ENCODE measurements at places on chromosomes 6 and 20. TPM values are rescaled to one million over a fixed set of nuclear protein-coding genes. Genes with fewer than 3 reads are reported as not detected.

The EYA4 gene
- 35.7 TPM for total RNA-seq

GRCh38 chr6:163809364-163809763, 394.8 kb downstream of the QKI start:
- DNase-seq: no peak
- peaks cover 22% of the 10 kb centered on the region for H3K4me1 ChIP-seq
- no peak overlapping the region for H3K4me3 ChIP-seq
- no peak overlapping the region for H3K27ac ChIP-seq

GRCh38 chr6:85798931-85799652, 156.4 kb upstream of the SYNCRIP start:
- H3K36me3 ChIP-seq: no peaks in the 10 kb centered on the region
- no peak for DNase-seq
- no peak overlapping the region for H3K27ac ChIP-seq
- no peaks in the 10 kb centered on the region for H3K27me3 ChIP-seq
- no peaks in the 10 kb centered on the region for H3K4me1 ChIP-seq

The FRK gene
- 1.4 TPM for total RNA-seq

DNA sequence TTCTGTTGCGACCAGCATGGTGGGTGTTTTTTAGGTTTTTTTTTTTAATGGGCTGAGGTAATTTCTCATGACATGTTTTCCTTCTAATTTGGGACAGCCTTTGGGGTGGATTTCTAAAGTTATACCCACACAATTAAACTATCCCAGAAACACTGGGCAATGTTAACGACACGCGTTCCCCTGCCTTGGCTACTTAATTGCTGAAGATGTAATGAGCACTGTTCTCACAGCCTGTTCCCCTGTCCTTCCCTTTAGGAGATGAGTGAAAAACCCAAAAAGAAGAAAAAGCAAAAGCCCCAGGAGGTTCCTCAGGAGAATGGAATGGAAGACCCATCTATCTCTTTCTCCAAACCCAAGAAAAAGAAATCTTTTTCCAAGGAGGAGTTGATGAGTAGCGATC, 5.2 kb downstream of the NOP56 start:
- H3K4me1 ChIP-seq: peaks cover 12% of the 10 kb centered on the region
- no peak for DNase-seq
- no peak overlapping the region for H3K27ac ChIP-seq
- no peaks in the 10 kb centered on the region for H3K27me3 ChIP-seq
- H3K36me3 ChIP-seq: peaks cover 94% of the 10 kb centered on the region
- no peak overlapping the region for H3K4me3 ChIP-seq

The PSORS1C1 gene
- 0.07 TPM for total RNA-seq

GRCh38 chr6:156125844-156126243, 651.3 kb upstream of the ARID1B start:
- H3K4me1 ChIP-seq: no peaks in the 10 kb centered on the region
- no peaks in the 10 kb centered on the region for H3K36me3 ChIP-seq
- H3K27ac ChIP-seq: no peak overlapping the region
- no peak overlapping the region for H3K4me3 ChIP-seq

The ADTRP gene
- not detected for total RNA-seq

DNA sequence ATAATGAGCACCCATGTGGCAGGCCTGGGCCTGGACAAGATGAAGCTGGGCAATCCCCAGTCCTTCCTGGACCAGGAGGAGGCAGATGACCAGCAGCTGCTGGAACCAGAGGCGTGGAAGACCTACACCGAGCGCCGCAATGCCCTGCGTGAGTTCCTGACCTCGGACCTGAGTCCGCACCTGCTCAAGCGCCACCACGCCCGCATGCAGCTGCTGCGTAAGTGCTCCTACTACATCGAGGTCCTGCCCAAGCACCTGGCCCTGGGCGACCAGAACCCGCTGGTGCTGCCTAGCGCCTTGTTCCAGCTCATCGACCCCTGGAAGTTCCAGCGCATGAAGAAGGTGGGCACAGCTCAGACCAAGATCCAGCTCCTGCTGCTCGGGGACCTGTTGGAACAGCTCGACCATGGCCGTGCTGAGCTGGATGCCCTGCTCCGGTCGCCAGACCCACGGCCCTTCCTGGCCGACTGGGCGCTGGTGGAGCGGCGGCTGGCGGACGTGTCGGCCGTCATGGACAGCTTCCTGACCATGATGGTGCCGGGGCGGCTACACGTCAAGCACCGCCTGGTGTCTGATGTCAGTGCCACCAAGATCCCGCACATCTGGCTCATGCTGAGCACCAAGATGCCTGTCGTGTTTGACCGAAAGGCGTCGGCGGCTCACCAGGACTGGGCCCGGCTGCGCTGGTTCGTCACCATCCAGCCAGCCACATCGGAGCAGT, 1.9 kb downstream of the FNDC11 start:
- no peaks in the 10 kb centered on the region for H3K36me3 ChIP-seq
- no peak for DNase-seq
- peaks cover 13% of the 10 kb centered on the region for H3K27me3 ChIP-seq

DNA sequence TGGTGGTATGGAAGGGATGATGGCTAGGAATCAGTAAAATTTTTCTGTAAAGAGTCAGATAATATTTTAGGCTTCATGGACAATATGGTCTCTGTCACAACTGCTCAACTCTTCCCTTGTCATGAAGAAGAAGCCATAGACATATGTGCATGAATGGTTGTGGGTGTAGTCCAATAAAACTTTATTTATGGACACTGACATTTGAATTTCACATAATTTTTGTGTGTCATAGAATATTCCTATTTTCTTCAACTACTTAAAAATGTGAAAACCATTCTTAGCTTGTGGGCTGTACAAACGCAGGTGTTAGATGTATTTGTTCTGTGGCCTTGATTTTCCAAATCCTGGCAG, 59.9 kb downstream of the SYNDIG1 start:
- H3K4me3 ChIP-seq: no peak overlapping the region
- H3K4me1 ChIP-seq: no peaks in the 10 kb centered on the region
- H3K27me3 ChIP-seq: no peaks in the 10 kb centered on the region
- no peak overlapping the region for H3K27ac ChIP-seq
- H3K36me3 ChIP-seq: no peaks in the 10 kb centered on the region

- DNase-seq: no peak
- H3K4me3 ChIP-seq: no peak overlapping the region
- H3K27ac ChIP-seq: no peak overlapping the region
- H3K36me3 ChIP-seq: no peaks in the 10 kb centered on the region
Measured at GRCh38 chr20:19723051-19723450, 35.0 kb upstream of the RIN2 start.

DNA sequence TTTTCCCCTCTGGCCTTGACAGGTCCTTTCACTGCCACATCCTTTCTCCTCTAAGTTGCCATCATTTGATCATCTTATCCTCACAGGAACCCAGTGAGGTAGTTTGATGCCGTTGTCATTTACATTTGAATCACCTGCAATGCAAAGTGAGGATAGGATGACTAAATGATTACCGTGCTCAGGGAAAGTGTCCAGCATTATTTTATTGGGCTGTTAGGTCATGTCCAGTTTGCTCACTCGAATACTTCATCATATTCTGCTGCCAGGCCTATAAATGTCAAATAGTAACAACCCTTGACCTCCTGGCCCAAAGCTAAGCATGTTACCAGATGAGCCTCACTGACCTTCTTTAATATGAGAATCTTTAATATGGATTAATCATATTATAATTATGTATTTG, 1068.7 kb upstream of the FLRT3 start:
- no peaks in the 10 kb centered on the region for H3K27me3 ChIP-seq
- no peaks in the 10 kb centered on the region for H3K36me3 ChIP-seq
- H3K4me1 ChIP-seq: no peaks in the 10 kb centered on the region
- H3K4me3 ChIP-seq: no peak overlapping the region

The DLK2 gene
- not detected for total RNA-seq

DNA sequence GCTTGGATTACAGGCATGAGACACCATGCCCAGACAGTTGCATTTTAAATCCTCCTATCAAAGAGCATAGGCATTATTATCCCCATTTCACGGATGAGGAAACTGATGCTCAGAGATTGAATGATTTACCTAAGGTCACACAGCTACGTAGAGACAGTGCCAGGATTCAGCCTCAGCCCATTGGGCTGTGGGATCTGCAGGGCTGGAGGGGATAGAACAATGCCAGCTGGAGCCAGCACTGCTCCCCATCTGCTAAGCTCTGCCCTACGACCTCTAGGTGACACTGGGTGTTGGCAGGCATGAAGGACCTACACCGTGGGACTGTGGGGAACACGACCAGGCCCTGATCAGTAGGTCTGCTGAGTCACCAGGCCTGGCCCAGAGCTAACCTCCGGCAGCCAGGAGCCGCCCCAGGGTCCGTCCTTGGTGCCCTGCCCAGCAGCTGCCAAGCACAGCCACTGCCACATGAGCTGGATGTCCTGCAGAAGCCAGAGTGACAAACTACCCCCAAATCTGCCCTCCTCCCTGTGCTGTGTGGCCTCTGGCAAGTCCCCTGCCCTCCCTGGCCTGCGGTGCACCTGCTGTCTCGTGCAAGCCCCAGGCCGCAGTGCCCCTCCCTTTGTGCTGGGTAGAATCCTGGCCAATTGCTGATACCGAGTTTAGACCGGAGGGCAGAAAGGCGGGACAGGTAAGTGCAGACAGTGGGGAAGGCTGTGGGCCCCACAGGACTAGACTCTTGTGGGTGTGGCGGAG, 47.6 kb upstream of the PTGIS start:
- H3K27me3 ChIP-seq: no peaks in the 10 kb centered on the region
- H3K36me3 ChIP-seq: no peaks in the 10 kb centered on the region
- H3K4me1 ChIP-seq: peaks cover 16% of the 10 kb centered on the region
- DNase-seq: peak; percentile 93

The TNXB gene
- 14.5 TPM for total RNA-seq

The TCEA2 gene
- 30.2 TPM for total RNA-seq

- no peaks in the 10 kb centered on the region for H3K4me1 ChIP-seq
- H3K27ac ChIP-seq: no peak overlapping the region
- no peak overlapping the region for H3K4me3 ChIP-seq
- no peak for DNase-seq
- H3K27me3 ChIP-seq: no peaks in the 10 kb centered on the region
Measured at GRCh38 chr6:115360602-115361325, 699.9 kb downstream of the FRK start.

The C20orf96 gene
- 1.7 TPM for total RNA-seq

- peak overlapping the region; percentile 77 for H3K27ac ChIP-seq
- no peaks in the 10 kb centered on the region for H3K36me3 ChIP-seq
- peaks cover 71% of the 10 kb centered on the region for H3K4me1 ChIP-seq
- peak overlapping the region; percentile 20 for H3K4me3 ChIP-seq
- no peaks in the 10 kb centered on the region for H3K27me3 ChIP-seq
Measured at GRCh38 chr6:139758209-139758611, 383.8 kb upstream of the CITED2 start.

GRCh38 chr6:155449450-155450239, 6.0 kb downstream of the NOX3 start:
- DNase-seq: no peak
- no peaks in the 10 kb centered on the region for H3K4me1 ChIP-seq

DNA sequence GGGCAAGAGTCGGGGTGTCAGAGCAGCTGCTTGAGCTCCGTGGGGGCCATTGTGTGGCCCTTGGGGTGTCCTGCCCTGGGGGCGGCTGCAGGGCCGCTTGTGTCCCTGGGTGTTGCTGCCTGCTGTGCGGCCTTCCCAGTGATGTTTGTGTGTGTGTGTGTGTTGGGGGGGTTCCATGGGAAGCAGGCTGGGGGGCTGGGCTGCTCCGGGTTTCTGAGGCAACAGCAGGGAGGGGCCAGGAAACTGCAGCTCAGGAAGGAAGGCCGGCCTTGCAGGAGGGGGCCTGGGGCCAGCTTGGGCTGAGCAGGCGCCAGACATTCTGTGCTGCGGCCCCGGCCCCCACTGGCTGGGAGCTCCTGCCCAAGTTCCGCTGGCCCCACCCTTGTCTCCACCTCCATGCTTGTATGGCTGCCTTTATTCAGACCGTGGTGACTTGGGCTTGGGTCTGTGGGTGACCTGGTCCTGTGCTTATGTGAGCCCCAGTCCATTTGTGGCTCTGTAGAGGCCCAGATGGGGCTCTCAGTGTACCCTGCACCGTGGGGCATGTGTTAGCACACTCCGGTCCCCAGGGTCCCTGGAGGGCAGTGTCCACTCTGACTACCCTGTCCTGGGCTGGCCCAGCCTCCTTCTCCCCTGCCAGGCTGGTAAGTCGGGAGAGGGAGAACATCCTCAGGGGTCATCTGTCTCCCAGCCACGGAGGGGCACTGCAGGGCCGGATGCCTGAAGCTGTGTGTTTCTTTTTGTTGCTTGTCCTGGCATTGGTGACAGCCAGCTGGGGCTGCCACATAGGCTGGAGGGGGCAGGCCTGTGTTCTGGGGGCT, 4.6 kb upstream of the SOX18 start:
- H3K27me3 ChIP-seq: no peaks in the 10 kb centered on the region
- peak overlapping the region; percentile 33 for H3K4me3 ChIP-seq
- no peaks in the 10 kb centered on the region for H3K4me1 ChIP-seq
- peak; percentile 61 for DNase-seq

GRCh38 chr20:25675161-25675560, 21.5 kb downstream of the ZNF337 start:
- no peak for DNase-seq
- H3K4me1 ChIP-seq: no peaks in the 10 kb centered on the region
- H3K36me3 ChIP-seq: peaks cover 21% of the 10 kb centered on the region
- H3K27me3 ChIP-seq: no peaks in the 10 kb centered on the region
- no peak overlapping the region for H3K4me3 ChIP-seq

GRCh38 chr6:39881851-39882530, 52.3 kb downstream of the MOCS1 start:
- no peaks in the 10 kb centered on the region for H3K27me3 ChIP-seq
- H3K27ac ChIP-seq: no peak overlapping the region
- no peak overlapping the region for H3K4me3 ChIP-seq
- H3K4me1 ChIP-seq: peaks cover 38% of the 10 kb centered on the region
- peaks cover 18% of the 10 kb centered on the region for H3K36me3 ChIP-seq

The BMP6 gene
- 1.5 TPM for total RNA-seq

The NECAB3 gene
- total RNA-seq: 57.9 TPM

- H3K27me3 ChIP-seq: no peaks in the 10 kb centered on the region
- DNase-seq: no peak
- no peak overlapping the region for H3K27ac ChIP-seq
- H3K4me3 ChIP-seq: no peak overlapping the region
- H3K36me3 ChIP-seq: peaks cover 68% of the 10 kb centered on the region
Measured at GRCh38 chr20:35630636-35631035, 15.0 kb downstream of the SPAG4 start.

DNA sequence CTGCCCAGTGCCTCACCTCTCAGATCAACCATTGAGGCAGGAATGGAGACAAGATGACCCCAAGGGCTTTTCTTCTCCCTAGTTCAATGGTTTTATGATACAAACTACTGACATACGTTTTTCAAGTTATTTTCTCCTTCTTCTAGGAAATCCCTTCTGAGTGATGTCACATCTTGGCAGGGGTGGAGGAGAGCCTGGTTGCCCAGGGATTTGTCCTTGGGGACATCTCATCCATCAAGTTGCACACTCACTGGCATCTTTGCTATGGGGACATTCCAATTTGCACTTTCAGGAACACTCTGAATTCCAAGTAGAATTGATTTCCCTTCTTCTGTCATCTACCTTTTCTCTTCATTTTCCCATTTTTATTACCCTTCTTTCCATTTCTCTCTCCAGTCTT, 9.9 kb downstream of the ZFP57 start:
- no peak overlapping the region for H3K27ac ChIP-seq
- no peaks in the 10 kb centered on the region for H3K36me3 ChIP-seq
- no peak overlapping the region for H3K4me3 ChIP-seq
